Thoracic aorta (tissue), 2 donors: ENCODE measurements at places on chromosomes 12 and 14.
A peak's percentile ranks its signal among the peaks of the same experiment; 100 is the strongest.

- H3K4me1 ChIP-seq = peaks cover 26% of the 10 kb centered on the region
- H3K27me3 ChIP-seq = no peaks in the 10 kb centered on the region
- H3K36me3 ChIP-seq = no peaks in the 10 kb centered on the region
- H3K4me3 ChIP-seq = no peak overlapping the region
- DNase-seq = no peak
- H3K27ac ChIP-seq = no peak overlapping the region
Measured at GRCh38 chr14:61108496-61109141, 127.6 kb downstream of the SLC38A6 start.

DNA sequence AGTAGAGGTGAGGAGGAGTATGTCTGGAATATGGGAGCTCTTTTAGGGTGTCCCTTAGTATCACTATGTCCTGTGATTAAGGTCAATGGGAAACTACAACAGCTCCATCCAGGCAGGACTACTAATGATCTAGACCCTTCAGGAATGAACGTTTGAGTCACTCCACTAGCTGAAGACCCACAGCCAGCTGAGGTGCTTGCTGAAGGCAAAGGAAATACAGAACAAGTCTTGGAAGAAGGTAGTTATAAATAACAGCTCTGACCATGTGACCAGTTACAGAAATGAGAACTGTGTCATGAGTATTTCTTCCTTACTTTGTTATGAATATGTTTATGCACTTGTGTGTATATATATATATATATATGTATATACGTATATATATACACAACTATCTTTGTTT is 40.5 kb upstream of the USP44 start:
- no peaks in the 10 kb centered on the region for H3K36me3 ChIP-seq
- H3K4me1 ChIP-seq = no peaks in the 10 kb centered on the region
- H3K4me3 ChIP-seq = no peak overlapping the region
- no peaks in the 10 kb centered on the region for H3K27me3 ChIP-seq

DNA sequence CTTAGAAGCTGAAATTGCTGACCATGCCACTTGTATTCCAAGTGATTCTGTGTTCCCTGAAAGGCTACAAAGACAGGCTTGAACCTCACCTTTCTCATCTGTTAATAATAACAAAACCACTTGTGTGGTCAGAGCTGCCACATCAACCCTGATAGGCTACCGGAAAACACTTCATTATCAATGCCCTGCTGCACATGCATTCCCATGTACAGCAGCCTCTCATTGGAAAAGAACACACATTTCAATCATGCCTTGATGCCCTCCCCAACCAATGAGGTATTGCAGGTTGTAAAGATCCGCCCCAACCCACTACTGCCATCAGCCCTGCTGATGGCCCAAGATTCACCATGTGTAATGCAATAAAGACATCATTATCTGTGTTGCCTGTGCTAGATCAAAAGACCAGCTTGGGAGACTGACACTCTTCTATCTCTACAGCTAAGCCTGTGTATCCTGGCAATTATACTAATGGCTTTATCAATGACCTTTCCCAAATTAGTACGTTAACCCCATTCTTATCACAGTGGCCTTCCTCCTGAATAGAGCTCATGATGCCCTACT is 2.8 kb downstream of the GPR19 start:
- DNase-seq = no peak
- H3K27me3 ChIP-seq = no peaks in the 10 kb centered on the region
- no peak overlapping the region for H3K4me3 ChIP-seq
- no peaks in the 10 kb centered on the region for H3K36me3 ChIP-seq

GRCh38 chr12:123397400-123397799 is 13.5 kb downstream of the KMT5A start:
- H3K27ac ChIP-seq = peak overlapping the region; percentile 97
- H3K27me3 ChIP-seq = no peaks in the 10 kb centered on the region

DNA sequence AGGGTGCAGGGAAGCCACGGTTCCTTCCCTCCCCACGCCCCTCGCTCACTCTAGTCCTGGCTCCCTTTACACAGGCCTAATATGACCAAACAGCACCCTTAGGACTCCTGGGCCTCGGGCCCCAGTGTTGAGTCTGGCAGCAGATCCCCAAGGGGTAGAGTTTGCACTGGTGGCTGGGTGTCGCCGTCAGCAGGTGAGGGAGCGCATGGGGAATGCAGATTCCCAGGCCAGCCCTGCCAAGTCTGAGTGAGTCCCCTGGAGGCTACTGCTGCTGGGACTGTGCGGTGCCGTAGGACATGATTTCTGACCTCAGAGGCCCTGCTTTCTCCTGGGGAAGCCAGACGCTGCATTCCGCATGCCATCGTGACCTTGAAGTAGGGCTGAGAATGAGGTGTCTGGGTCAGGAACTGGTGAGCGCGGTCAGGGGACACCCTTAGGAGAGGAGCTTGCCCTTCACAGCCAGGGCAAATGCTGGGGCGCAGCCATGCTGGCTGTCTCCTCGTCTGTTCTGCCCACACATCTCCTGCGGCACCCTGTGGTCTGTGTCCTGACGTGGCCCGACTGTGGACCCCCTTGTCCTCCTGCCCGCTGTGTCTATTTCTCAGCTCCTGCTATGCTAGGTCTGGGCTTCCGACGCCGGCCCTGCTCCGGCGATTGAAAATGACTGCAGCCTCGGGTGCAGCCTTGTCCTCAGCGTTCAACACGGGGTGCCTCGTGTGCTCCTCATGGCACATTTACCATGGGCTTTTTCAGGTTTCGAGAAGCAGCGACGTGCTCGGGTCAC is 37.6 kb upstream of the PRMT8 start:
- H3K4me1 ChIP-seq = no peaks in the 10 kb centered on the region
- DNase-seq = no peak
- H3K36me3 ChIP-seq = no peaks in the 10 kb centered on the region
- no peaks in the 10 kb centered on the region for H3K27me3 ChIP-seq

DNA sequence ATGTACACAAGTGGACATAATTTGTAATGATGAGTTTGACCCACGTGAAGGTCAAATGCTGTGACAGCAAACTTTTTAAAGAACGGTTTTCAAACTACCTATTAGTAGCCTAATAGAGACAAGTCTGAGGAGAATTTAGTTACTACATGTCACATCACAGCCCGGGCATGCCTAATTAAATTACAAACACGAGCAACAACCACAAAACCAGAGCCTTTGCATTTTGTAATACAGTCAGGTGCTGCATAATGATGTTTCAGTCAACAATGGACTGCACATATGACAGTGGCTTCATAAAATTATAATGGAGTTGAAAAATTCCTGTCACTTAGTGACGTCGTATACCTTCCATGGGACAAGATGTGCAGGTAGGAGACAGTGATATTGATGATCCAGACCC is 274.5 kb downstream of the DACT1 start:
- H3K4me3 ChIP-seq = no peak overlapping the region
- H3K27ac ChIP-seq = no peak overlapping the region
- H3K4me1 ChIP-seq = no peaks in the 10 kb centered on the region
- no peaks in the 10 kb centered on the region for H3K36me3 ChIP-seq

GRCh38 chr12:83313827-83314226 is 627.1 kb downstream of the TMTC2 start:
- H3K36me3 ChIP-seq = no peaks in the 10 kb centered on the region
- H3K4me1 ChIP-seq = no peaks in the 10 kb centered on the region
- H3K27me3 ChIP-seq = no peaks in the 10 kb centered on the region
- H3K4me3 ChIP-seq = no peak overlapping the region

- H3K4me3 ChIP-seq = no peak overlapping the region
- no peak for DNase-seq
- H3K27ac ChIP-seq = no peak overlapping the region
- no peaks in the 10 kb centered on the region for H3K4me1 ChIP-seq
- no peaks in the 10 kb centered on the region for H3K27me3 ChIP-seq
Measured at GRCh38 chr14:22190411-22191191, 398.4 kb downstream of the DAD1 start.

- peak overlapping the region; percentile 83 for H3K4me3 ChIP-seq
- no peaks in the 10 kb centered on the region for H3K36me3 ChIP-seq
- H3K4me1 ChIP-seq = peaks cover 16% of the 10 kb centered on the region
- H3K27me3 ChIP-seq = no peaks in the 10 kb centered on the region
- no peak for DNase-seq
Measured at GRCh38 chr12:30753233-30753632, 1.5 kb downstream of the CAPRIN2 start.

DNA sequence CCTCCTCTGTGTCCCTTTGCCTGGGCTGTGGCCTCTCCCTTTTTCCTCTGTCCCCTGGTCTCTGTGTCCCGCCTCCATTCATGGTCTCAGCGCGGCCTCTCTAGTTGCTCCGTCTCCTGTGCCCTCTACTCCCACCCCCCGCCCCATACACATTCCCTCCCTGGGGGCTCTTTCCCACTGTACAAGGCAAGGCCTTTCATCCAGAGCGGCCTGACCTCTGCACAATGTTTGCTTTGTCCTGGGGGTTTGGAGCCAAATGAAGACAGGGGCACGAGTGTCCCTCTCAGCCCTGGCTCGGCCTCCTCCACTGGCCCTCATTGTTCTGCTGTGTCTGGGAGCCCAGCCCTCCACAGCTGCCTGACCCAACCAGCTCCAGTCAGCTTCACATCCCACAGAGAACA is 678.6 kb downstream of the BCL11B start:
- no peak overlapping the region for H3K27ac ChIP-seq
- H3K4me3 ChIP-seq = no peak overlapping the region

GRCh38 chr14:84024231-84024820 is 1505.6 kb upstream of the FLRT2 start:
- H3K27me3 ChIP-seq = no peaks in the 10 kb centered on the region
- H3K4me1 ChIP-seq = no peaks in the 10 kb centered on the region
- H3K27ac ChIP-seq = no peak overlapping the region
- no peak for DNase-seq
- no peaks in the 10 kb centered on the region for H3K36me3 ChIP-seq
- no peak overlapping the region for H3K4me3 ChIP-seq

DNA sequence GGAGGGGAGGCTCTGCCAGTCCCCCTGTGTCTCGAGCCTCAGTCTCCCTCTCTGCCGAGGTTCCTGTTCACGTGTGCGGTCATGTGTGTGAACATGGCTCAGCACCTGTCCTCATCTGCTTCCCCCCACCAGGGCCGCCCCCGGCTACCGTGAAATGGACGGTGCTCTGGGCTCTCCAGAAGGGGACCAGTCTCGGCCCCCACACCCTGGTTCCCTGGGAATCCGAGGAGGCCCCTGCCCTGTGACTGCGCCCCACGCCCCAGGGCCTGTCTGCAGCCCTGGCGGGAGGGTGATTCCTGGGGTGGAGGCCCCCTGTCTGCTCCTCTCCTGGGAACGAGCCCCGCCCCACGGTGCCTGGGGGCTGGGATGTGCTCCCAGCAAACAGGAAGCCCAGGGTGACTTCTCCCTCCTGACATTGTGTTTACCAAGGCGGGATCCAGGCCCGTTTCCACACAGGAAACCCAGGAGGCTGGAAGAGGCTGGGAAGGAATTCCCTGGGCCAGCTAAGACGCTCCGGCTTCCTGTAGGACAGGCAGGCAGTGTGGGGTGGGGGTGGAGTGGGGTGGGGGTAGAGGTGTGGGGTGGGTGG is 46.6 kb downstream of the KIF26A start:
- no peak overlapping the region for H3K27ac ChIP-seq
- H3K36me3 ChIP-seq = no peaks in the 10 kb centered on the region
- no peaks in the 10 kb centered on the region for H3K27me3 ChIP-seq

DNA sequence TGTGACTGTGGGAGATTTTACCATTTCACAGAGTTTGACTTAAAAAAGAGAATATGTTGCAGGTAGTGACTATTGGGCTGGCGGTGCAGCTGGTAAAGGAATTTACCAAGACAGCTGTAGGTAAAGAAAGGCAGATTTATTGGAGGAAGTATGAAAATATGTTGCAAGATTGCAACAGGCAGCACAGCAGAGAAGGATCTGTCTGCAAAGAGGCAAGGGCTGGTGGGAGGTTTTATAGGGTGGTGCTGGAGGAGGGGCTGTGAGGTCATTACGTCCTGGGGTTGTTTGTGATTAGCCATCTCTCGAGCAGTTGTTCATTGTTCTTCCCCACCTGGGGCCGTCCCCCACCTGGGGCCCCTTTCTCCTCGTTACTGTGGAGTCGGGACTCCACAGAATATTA is 62.1 kb downstream of the ACACB start:
- peaks cover 35% of the 10 kb centered on the region for H3K36me3 ChIP-seq
- H3K27me3 ChIP-seq = no peaks in the 10 kb centered on the region
- no peak overlapping the region for H3K4me3 ChIP-seq
- no peak overlapping the region for H3K27ac ChIP-seq

DNA sequence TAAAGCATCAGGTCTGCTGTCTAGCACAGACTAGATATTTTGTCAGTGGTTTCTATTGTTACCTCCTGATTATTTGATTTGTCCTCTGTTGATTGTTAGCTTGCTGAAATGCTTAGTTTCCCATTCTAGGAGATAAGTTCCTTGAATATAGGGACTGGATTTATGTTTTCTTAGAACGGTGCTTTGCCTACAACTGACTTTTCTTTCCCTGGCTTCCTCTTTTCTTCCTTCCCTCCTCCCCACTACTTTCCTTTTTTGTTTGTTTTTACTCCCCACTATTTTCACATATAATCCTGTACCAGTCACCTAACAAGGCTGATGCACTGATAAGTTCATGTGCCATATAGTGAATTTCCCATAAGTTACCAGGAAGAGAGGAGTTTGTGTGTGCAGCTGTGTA is 58.5 kb upstream of the METAP2 start:
- H3K27ac ChIP-seq = peak overlapping the region; percentile 81
- DNase-seq = no peak
- H3K4me1 ChIP-seq = peaks cover 65% of the 10 kb centered on the region
- no peak overlapping the region for H3K4me3 ChIP-seq
- H3K27me3 ChIP-seq = no peaks in the 10 kb centered on the region
- H3K36me3 ChIP-seq = no peaks in the 10 kb centered on the region

DNA sequence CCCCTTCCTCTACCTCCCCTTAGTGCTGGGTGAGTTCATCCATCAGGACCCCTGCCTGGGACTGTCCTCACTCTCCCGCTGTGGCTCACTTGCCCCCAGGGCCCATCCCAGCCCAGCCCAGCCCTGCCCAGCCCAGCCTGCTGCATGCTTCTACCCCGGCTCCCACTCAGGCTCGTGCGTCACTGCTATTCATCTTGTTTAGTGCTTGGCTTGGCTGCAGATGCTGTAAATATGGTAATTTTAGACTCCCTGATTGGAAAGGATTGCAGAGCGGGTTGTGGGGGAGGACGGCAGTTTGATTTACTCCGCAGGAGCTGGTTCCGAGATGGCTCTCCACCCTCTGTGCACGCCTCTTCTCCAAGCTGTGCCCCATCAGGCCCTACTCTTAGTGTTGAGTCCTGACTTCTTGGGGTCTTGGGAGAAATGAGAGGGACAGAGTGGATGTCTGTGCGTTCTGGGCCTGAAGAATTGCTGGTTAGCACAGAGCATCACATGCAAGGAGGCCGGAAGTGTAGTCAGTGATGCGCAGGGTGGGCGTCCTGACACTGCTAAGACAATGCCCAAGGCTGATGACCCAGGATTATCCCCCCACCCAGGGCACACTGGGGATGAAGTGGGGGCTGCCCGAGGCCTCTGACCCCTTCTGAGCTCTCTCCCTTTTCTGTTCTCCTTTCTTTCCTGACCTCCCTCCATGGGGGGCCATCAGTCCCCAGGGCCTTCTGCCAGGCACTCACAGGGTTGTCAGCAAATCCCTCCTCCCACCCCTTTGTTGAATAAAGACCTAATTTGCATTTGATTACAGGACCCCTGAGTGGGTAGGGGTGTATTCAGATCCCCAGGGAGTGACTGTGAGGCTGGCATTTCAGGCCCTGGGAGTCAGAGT is 244.4 kb downstream of the ZFP36L1 start:
- H3K4me1 ChIP-seq = peaks cover 64% of the 10 kb centered on the region
- DNase-seq = peak; percentile 88
- H3K36me3 ChIP-seq = no peaks in the 10 kb centered on the region
- no peaks in the 10 kb centered on the region for H3K27me3 ChIP-seq
- no peak overlapping the region for H3K4me3 ChIP-seq
